Dermis blood vessel endothelial cell (primary cell): ENCODE measurements at places on chromosomes 4 and X.
A peak's percentile ranks its signal among the peaks of the same experiment; 100 is the strongest.

DNA sequence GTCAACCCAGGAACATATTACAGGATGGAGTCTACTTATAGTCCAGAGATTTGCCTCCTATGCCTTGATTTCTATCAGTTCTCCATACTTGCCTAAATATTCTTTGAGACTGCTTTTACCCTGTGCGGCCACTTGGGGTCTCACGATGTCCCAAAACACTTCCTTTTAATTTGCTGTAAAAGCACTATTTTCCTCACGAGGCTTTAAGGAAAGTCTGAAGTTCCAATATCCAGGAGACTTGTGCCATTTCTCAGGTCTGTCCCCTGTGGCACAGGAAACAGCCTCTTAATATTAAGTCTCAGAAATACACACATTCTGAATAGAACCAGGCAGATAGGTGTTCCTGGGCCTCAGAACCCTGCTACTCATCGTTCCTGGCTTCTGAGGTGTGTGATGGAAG, 142.9 kb downstream of the TMEM164 start:
- DNase-seq, result peak; percentile 51

DNA sequence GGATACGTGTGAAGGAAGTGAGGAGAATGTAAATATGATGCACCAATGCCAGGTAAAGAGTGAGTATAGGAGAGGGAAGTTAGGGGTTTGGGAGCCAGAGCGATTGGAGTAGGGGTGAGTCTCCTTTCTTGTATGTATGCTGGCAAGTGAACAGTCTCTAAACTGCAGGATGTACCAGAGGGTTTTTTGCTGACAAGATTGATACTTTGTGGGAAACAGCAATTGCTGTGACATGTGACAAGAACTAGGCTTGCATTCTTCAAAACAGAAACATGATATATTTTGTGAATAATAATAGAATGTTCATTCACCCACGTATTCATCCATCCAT, 706 bp downstream of the CHIC1 start:
- peak; percentile 26 for DNase-seq

GRCh38 chrX:31658360-31658759, 586.5 kb upstream of the FTHL17 start:
- peak; percentile 26 for DNase-seq

GRCh38 chr4:26748811-26749210, 111.8 kb upstream of the STIM2 start:
- DNase-seq, result no peak

DNA sequence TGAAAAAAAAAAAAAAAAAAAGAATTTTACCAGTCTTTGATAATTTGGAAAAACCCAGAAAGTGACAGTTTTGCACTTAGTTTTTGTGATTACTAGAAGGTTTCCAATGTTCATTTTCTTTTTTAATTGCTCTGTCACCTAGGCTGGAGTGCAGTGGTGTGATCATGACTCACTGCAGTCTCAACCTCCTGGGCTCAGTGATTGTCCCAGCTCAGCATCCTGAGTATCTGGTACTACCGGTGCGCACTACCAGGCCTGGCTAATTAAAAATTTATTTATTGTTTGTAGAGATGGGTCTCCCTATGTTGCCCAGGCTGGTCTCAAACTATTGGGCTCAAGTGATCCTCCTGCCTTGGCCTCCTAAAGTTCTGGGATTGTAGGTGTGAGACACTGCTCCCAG, 3.3 kb downstream of the NUDT9 start:
- no peak for DNase-seq

GRCh38 chr4:163660636-163661035, 166.1 kb downstream of the TMA16 start:
- DNase-seq, result no peak

- no peak for DNase-seq
These were observed 56.1 kb downstream of the CCSER1 start for GRCh38 chr4:90183254-90183653.

- DNase-seq, result no peak
These were observed 897.3 kb upstream of the TENM3 start for GRCh38 chr4:181345931-181346330.

DNA sequence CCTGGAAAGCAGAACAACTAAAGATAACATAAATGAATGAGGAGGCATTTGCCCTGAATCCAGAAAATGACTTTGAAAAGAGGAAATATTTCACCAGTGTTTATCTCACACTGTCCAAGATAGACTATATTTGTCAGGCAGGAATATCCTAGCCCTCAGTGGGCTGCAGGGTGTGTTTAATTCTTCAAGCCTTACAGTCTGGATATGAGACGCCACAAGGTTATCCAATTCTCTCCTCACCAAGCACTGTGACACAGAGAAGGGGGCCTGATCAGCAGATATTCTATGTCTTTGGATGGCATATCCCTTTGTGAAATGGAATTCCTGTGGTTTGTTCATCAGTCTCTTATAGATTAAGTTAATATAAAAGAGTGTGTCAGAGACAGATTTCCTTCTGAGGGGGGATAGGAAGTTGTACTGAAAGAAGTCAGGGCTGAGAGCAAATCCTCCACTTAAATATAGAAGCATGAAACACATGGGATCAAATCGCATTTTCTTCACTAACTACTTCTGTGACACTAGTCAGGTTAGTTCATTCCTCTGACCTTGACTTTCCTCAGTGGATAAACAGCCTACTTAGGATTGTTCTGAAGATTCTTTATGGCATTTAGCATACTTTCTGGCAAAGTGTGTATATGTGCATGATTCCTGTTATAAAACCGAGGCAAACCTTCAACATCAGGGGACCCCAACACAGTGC, 6.8 kb upstream of the G3BP2 start:
- DNase-seq, result no peak

DNA sequence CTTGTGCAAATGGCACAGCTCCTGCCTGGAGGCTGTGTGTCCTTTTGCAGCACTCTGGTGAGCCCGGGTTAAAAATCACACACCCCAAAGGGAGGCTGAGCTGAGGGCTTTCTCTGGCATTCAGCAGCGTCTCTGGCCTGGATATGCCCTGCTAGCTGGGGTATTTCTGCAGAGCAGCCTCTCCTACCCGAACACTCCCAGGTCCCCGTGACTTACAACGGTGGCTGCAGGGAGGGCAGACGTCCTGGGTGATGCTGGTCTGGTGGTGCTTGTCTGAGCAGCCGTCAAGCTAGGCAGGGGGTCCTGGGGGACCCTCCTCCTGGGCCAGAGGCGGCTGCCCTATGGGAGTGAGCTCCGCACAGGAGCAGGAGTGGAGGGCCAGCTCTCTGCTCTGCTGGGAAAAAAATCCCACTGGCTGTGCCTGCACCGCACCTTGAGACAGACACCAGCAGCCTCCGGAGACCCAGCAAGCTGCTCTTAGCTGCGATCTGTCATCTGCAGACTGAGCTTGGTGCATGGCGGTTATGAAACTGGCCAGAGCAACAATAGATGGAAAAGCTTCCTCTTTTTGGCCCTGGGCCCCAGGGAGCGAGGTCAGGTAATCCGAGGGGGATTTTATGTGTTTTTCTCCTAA, 41.3 kb upstream of the ASMTL start:
- no peak for DNase-seq

GRCh38 chr4:185955151-185955770, 113.7 kb upstream of the TLR3 start:
- no peak for DNase-seq

DNA sequence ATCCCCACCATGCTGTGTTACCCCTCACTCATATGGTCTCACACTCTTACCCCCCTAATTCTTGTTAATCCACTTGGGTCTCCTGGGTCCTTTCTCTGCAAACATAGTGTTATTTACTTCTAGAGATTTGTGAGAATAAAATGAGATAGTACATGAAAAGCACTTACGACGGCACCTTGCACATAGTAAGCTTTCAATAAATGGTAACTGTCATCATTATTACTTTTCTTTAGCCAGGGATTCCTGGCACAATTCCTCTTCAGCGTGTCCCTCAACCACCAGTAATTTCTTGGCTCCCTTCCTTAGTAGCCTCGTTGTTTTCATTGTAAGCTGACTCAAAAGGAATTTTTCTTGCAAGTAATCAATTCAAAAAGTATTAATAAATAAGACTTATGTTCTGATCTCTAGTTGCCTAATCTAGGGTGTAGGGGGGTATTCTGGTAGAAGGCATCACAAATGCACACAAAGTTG, 30.1 kb upstream of the RBMX start:
- peak; percentile 2 for DNase-seq

DNA sequence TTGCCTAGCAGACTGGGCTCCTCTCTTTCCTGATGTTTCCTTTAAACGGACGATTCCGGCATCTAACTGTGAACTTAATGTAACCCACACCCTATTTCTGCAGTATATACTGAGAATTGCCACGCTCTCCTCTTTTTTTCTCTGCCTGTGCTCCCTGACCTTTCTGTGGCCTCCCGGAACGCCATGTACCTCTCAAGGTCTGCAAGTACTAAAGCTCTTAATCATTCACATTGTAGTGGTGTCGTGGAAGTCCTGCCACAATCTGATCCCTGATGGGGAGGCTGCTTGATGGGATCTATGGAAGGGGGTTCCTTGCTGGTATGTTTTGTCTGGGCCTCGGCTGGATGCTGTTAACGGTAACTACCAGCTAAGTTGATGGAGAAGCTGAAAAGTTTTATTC, 302.9 kb upstream of the EPHA5 start:
- no peak for DNase-seq

DNA sequence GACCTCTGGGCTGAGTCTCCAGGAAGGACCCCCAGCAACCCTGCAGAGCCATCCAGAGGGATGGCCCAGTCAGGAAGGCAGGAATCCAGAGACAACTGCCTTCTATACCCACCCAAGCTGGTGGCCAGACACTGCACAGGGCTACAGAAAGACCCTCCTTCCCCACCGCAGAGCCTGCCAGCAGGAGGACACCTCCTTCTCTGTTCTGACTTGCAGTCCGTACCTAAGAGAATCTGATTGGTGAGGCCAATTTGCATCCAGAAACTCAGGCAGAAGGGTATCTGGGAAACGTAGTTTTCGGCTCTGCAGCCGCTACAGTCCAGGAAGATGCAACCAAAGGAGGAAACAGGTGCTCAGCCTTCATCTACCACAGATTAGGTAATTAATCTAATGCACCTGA, 155.4 kb upstream of the FRG1 start:
- no peak for DNase-seq
